ENCODE measurements at places on chromosomes 7 and 10.

GRCh38 chr7:54336800-54337199 is 205.4 kb upstream of the VSTM2A start:
- DNase-seq: no peak

DNA sequence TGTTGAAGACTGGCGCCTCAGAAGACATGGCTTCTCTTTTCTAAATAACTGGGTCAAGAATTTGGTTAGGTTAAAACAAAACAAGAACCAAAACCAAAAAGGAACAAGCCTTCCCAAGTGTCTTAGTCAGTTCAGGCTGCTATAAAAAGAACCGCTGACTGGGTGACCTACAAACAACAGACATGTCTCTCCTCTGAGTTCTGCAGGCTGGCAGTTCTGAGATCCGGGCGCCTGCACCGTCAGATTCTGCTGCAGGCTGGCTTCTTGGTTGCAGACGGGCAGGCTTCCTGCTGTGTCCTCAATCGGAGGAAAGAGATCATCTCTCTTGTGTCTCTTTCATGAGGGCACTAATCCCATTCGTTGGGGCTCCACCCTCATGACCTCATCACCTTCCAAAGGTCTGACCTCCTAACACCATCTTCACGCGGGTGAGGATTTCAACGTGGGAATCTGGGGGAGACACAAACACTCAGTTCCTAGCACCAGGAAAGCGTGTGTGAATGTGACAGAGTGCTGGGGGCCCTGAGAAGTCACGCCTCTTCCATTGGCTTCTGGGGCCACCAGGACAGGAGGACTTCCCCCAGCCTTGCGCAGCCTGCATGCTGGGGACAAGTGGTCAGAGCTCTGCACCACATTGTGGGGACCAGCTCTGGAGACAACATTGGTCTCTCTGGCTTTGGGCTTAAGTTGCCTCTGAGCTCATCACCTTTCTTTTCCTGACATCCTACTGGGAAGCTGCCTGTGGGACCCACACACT is 63.1 kb downstream of the ASB13 start:
- DNase-seq: no peak

- no peak for DNase-seq
Measured at GRCh38 chr7:157224627-157225026, 85.9 kb downstream of the UBE3C start.

DNA sequence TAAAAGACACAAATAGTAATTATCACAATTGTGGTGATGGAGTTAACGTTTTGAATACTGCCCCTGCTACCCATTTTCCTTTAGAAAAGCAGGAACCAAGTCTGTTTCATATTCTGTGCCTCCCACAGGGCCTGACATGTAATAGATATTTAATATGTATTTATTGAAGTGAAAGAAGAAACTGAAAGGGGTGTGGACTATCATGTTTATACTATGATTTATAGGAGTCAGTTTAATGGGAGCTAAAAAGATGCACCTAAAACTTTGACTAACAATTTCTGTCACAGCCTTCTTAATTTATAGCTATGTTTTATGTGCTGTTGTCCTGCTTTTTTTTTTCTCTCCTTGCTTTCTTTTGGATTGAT is 24.1 kb upstream of the BHLHA15 start:
- no peak for DNase-seq

GRCh38 chr10:46231087-46231486 is 55.7 kb upstream of the ANTXRL start:
- DNase-seq: no peak

DNA sequence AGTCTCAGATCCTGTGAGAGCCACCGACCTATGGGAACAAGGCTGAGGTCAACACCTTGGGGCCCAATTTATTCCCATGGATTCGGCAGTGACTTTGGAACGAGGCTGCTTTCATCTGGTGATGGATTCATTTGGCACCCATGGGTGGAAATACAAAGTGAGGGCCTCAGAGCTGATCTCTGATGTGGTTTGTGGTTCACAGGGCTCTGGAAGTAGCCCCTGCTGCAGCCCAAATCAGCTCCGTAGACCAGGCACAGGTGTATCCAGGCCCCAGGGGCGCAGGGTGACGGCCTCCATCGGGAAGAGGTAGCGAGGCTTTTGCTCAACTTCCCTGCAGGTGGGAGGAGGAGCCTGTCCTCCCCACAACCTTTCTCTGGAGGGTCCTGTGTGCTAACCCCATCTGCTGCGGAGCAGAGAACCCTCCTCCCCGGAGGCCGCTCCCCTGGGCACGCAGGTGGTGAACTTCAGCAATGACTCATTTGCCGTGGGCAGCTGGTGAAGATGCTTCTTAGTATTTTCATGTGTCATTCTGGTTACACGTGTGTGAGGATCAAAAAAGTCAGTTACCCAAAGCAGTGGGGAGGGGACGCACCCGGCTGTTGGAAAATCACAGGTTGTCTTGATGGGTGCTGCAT is 7.5 kb upstream of the JAKMIP3 start:
- no peak for DNase-seq

GRCh38 chr10:60237977-60238758 is 151.5 kb downstream of the ANK3 start:
- no peak for DNase-seq

- no peak for DNase-seq
Measured at GRCh38 chr10:51014680-51015389, 59.5 kb upstream of the PRKG1 start.

DNA sequence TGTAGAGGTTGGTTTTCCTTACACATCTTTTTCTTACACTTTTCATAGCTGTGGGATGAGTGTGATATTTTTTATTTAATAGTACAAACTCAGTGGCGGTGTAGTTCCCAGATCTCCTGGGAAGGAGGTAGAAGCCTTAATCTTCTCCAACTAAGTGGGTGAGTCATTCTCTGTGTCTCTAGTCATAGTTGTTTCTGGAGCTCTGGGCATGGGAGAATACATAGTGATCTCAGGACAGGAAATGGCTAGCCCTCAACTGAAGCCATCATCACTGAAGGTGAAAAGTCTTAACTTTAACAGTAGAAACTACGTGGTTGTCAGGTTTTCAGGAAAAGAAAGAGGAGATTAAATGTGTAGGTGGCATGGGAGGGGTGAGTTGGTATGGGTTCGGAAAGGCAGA is 319.4 kb upstream of the FZD8 start:
- DNase-seq: no peak

- no peak for DNase-seq
Measured at GRCh38 chr10:126732868-126733267, 62.4 kb upstream of the C10orf90 start.

DNA sequence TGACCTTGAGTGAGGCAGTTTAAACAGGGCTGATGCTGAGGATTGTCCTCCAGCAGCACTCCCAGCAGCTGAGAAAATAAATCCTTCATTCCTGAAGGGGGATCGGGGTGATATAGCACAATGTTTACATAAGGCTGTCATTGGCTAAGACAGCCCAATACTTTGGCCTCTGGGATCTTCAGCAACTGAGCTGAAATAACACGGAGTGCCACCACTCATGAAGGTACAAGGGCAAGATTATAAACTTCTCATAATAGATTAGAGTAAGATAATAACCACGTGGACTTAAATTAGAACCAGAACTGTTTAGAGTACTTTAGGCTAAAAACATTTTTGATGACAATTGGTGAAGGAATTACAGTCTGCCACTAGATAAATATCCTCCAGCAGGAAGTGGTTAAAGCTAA is 70.0 kb upstream of the PAPSS2 start:
- no peak for DNase-seq

GRCh38 chr10:97543025-97543546 is 29.5 kb upstream of the ANKRD2 start:
- no peak for DNase-seq

- DNase-seq: no peak
Measured at GRCh38 chr7:141246426-141246825, 172.6 kb downstream of the TMEM178B start.

GRCh38 chr10:66575251-66575855 is 350.5 kb upstream of the LRRTM3 start:
- DNase-seq: no peak

GRCh38 chr7:128115336-128115820 is 84.1 kb upstream of the LRRC4 start:
- no peak for DNase-seq

- DNase-seq: no peak
Measured at GRCh38 chr7:7274782-7275181, 92.4 kb downstream of the C1GALT1 start.

GRCh38 chr7:5218564-5219360 is 28.7 kb downstream of the WIPI2 start:
- DNase-seq: no peak

DNA sequence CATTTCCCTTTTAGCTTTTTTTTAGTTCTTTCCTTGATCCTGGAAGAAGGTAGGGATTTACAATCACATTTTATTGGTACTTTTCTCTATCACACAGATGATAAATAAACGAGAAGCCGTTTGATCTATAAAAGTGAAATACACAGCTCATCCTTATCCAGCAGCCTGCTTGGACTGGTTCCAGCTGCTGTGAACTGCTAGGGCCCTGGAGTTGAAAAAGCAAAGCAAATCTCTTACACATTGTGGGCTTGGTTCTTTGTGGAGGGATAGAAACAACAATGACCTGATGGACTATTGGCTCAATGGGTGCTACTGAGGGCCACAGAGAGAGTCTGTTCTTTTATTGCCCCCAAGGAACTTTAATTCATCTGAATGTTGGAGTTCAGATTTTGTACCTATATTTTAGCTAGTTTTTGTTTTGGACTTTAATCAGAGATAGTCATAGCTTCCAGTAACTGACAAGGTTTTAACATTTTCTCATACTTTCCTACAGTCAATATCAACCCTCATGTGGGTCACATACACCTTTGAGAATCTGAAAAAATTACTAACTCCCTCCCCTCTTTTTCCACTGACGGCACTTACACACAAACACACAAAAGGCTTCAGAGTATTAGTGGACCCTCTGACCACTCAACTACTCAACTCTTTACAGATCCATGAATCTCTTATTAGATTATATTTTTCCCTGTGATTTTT is 91.6 kb upstream of the CCDC6 start:
- no peak for DNase-seq

DNA sequence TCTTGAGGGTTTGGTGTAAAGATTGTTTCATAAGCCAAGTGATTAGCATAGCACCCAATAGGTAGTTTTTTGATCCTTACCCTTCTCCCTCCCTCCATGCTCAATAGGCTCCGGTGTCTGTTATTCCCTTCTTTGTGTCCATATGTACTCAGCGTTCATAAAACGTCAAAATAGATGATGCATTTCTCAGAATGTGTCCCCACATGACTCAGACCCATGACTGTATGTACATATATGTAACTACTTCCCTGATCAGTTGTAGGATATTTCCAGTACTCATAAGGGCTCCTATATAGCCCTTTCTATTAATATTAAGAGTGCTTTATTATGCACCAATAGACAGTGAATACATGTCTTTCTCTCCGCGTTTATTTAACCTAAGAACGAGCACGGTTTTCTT is 466.9 kb downstream of the KIF20B start:
- no peak for DNase-seq

- DNase-seq: no peak
Measured at GRCh38 chr7:20329389-20330238, 1.1 kb upstream of the ITGB8 start.

GRCh38 chr10:33716501-33717267 is 382.2 kb upstream of the NRP1 start:
- no peak for DNase-seq

- DNase-seq: no peak
Measured at GRCh38 chr10:103181244-103181643, 11.8 kb downstream of the NT5C2 start.

DNA sequence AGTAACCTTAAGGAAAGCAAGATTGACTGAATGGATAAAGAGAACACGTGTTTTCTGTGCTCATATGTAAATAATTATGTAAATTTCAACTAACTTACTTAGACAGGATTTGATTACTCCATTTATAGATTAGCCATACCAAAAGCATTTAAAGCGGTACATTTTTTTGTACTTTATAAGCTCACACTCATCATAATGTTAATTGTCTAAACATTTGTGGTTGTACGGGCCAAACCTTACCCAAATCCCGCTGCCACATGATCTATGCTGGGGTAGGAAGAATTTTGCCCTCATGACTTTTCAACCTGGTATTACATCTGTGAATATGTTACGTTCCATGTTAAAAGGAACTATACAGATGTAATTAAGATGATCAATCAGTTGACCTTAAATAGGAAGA is 29.1 kb downstream of the MKX start:
- DNase-seq: no peak

DNA sequence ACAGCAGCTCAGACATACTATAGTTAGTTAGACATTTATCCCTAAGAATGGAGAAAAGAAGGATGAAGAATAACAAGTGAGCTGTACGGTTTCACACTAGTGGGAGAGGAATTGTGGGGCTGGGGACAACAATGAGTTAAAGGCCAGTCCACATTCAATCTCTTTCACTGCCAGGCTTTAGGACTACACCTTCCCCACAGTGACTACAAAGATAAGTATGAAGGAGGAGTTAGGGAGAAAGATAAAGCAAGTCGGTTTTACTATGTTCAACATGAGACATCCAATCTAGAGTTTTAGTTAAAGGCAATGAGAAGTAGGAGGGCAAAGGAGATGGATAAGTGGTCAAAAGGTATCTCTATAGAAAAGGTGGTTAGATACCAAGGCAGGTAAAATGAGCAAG is 16.3 kb downstream of the ARHGAP12 start:
- no peak for DNase-seq

GRCh38 chr10:52071814-52072213 is 242.3 kb upstream of the DKK1 start:
- no peak for DNase-seq

DNA sequence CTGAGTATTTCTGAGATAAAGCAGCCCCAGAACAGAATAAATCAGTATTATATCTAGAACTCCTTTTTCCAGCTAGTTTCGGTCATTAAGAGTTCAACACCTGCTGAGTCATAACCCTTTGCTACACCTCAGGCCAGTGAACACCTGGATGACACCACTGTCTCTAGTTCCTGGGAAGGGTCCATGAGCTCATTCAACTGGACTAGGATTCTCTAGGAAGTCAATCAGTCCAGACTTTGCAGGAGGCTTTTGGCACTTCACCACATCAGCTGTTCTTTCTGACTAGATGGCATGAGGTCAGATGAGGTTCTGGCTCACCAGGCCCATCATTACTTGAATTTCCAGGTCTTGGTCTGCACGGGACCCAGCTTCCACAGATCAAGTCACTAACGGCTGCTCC is 11.7 kb downstream of the SLC39A12 start:
- no peak for DNase-seq

GRCh38 chr7:7265081-7266075 is 83.0 kb downstream of the C1GALT1 start:
- no peak for DNase-seq

GRCh38 chr7:75982306-75983064 is 11.9 kb downstream of the TMEM120A start:
- no peak for DNase-seq

GRCh38 chr10:124245191-124245590 is 151.8 kb upstream of the CHST15 start:
- DNase-seq: no peak

DNA sequence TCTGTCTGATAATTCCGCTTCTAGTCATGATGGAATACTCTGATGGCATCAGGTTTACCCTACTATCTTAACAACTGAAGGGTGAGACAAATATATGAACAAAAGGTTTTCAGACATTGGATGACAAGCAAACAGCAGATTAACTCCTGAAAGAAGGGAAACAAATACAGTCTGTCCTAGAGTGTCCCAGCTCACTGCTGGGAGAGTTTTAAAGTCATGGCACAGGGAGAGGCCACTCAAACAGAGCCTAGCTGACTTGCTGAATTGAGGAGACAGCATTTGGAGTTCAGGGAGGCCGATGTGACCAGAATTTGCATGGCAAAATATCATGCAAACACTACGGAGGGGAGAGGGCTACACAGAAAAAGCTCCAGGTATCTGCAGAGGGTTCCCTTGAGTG is 73.1 kb downstream of the MDH2 start:
- DNase-seq: no peak
